Right renal pelvis (tissue), 4 donors: ENCODE measurements at places on chromosomes 3 and 15. TPM values are rescaled to one million over a fixed set of nuclear protein-coding genes. Genes with fewer than 3 reads are reported as not detected.

DNA sequence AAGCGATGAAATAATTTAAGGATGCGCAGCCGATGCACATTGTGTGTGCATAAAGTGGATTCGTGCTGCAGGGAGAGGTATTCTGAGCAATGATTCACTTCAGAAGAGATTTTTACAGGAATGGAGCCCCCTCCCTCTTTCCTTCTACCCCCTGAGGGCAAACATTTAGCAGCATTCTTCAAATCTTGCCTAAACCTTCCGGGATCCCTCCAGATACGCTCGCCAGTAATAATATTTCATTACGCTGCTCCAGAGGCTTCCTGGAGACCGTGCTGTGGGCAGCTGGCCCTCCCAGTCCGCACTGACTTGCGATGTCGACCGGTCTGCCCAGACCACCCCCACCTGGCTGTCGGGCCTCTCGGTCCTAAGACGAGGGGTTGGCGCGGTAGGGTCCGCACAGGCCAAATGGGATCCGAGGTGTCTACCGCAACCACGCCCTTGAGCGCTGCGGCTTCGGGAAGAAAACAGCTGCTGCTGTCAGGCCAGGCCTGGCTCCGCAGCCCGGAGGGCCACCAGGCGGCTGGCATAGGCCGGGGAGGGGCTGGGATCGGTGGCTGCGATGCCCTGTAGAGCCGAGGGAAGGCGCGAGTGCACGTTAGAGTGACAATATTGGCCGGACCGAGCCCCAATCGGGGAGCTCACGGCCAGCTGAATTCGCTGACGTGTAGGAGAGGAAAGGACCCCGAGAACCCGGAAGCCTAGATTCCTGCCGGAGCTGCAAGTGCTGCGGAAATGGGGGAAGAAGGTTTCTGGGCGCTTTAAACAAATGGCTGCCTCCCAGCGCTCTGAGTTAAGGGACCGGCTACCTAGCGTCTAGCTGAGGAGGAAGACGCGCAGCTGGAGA, 14.3 kb downstream of the ZIC4 start:
- no peak for DNase-seq

DNA sequence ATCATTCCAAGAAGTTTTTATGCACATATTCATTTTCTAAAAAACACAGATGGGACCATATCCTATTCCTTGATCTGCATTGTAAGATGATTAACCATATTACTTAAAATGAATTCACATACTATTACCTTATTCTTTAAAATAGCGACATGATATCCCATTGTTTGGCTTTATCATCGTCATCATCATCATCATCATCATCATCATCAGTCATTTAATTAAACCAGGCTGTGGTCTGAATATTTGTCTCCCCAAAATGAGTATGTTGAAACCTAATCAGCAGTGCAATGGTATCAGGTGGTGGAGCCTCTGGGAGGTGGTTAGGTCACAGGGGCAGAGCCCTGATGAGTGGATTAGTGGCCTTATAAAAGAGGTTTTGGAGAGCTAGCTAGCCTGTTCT, 4.4 kb downstream of the TRAK1 start:
- DNase-seq: no peak

GRCh38 chr3:37621771-37622170, 239.9 kb upstream of the CTDSPL start:
- DNase-seq: no peak

DNA sequence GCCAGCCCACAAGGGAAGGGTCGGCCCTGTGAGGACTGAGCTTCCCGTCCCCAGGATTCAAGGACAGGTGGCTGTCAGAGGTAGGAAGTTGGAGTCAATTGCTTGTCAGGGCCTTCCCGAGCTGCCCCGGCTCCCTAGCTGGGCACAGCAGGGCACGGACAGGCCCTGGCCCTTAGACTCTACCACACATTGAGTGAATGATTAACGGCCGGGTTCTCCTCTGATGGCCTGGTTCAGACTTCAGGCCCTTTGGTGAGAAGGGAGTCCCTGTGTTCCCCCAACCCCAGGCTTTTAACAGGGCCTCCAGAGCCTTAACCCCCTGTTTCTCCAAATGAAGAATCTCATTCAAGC, 16.4 kb upstream of the FGD5 start:
- DNase-seq: no peak

GRCh38 chr3:140376136-140376889, 301.6 kb upstream of the TRIM42 start:
- no peak for DNase-seq

MYO5C gene
- polyA plus RNA-seq: 22.5 TPM
